ENCODE measurements at places on chromosomes 5 and 9.

DNA sequence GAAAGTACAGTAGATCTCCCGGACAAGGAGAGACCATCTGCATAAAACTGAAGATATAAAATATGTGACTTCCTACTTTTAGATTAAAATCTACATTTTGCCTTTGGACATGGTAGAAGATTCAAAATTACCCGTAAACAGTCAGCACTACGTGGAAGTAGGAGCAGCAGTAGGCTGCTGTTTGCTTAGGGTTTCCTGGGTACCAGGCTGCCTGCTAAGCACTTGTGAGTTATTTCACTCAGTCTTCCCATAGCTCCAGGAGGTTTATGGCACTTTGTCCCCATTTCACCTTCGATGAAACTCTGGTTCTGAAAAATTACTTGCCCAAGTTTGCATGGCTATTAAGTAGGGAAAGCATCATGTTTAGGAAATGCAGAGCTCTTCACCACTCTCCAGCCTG is 92.6 kb downstream of the STK32A start:
- no peak for DNase-seq

GRCh38 chr9:95383185-95383676 is 65.7 kb upstream of the FANCC start:
- DNase-seq = no peak

GRCh38 chr9:134992755-134993124 is 75.0 kb upstream of the FCN1 start:
- DNase-seq = no peak

DNA sequence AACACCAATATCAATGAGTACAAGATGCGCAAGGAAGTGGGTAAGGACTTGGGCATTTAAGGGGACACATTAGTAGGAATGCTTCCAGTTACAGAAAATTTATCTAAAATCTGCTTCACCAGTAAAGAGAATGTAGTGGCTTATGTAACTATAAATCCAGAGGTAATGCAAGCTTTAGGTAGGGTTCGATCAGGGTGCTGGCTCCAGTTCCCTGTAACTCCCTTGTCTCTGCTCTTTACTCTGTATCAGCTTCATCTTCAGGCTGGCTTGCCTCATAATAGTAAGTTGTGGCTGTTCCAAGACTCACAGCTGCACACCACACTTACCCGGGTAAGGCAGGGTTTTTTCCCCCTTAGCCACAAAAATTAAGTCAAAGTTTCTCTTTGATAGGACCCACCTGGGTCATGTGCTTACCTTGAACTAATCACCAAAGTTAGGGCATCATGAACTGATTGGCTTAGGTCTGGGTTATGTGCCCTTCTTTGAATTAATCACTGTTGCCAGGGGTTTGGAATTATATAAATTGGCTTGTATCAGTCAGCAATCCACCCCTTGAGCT is 35.5 kb downstream of the ARHGEF37 start:
- DNase-seq = no peak

- DNase-seq = no peak
Observed at GRCh38 chr5:14008819-14009311, 64.4 kb upstream of the DNAH5 start.

GRCh38 chr5:178234750-178235587 is 2.4 kb upstream of the PHYKPL start:
- peak; percentile 41 for DNase-seq

GRCh38 chr5:74357827-74358226 is 282.7 kb downstream of the ENC1 start:
- peak; percentile 97 for DNase-seq

DNA sequence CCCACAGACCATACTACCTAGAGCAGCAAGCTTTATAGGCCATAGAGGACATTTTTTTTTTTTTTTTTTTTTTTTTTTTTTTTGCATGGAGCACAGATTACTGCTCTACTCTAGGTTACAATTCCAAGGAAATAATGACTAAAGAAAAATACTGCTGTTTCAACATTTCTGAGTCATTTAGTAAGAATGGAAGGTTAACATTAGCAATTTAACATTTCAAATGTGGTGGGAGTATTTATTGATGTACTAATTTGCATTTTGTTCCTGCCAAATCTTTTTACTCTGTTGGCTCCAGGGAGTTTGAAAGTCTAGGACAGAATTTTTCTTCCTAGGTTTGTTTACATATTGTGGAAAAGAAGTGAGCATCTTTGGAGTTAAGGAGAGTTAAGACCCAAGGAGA is 142.1 kb upstream of the CCDC152 start:
- DNase-seq = no peak

DNA sequence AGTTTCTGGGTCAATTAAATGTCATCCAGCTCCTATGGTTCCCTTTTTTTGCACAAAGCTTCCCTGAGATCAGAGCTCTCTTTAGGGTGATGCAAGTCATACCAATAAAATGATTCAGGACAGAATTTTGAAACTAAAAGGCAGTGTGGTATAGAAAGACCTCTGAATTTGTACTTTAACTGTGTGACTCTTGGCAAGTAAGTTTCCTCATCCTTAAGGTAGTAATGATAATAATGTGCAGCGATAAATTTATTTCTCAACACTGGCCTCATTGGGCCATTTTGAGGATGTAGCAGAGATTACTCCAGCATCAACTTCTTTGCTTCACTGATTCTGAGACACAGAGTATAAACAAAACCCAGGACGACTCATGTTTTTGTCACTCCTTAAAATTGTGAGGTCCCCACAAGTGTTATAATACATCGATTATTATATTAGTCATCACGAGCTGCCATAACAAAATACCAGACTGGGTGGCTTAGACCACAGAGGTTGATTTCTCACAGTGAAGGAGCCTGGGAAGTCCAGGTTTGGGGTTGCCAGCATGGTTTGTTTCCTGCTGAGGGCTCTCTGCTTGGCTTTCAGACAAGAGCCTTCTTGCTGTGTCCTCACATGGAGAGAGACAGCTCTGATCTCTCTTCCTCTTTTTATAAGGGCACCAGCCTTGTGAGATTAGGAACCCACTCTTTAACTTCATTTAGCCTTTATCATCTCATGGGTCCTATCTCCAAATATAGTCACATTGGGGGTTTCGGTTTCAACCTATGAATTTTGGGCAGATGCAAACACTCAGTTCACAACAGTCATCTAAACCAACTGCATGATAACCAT is 293.0 kb downstream of the ZNF608 start:
- no peak for DNase-seq

GRCh38 chr9:125633116-125633745 is 73.8 kb downstream of the MAPKAP1 start:
- DNase-seq = no peak

DNA sequence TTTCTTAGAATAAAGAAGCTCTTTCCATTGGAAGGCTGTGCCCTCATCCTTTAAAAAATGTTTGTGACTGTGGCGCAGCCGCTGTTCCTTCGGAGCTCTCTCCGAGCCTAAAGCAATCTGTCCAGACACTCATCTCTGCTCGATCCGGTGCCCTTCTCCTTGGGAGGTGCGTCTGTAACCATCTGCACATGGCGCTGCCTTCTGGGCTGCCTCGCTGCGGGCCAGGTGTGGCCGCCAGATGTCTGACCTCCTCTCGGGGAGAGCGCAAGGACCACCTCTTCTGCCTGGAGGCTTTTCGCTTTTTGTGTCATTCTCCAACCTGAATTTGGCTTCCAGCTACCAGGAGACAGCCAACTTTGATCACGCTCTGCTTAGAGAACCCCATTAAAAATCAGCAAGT is 153.4 kb upstream of the PTCH1 start:
- peak; percentile 97 for DNase-seq

GRCh38 chr5:4553130-4553529 is 587.0 kb upstream of the ADAMTS16 start:
- DNase-seq = no peak

- DNase-seq = no peak
Observed at GRCh38 chr5:62475072-62475471, 62.5 kb downstream of the IPO11 start.

DNA sequence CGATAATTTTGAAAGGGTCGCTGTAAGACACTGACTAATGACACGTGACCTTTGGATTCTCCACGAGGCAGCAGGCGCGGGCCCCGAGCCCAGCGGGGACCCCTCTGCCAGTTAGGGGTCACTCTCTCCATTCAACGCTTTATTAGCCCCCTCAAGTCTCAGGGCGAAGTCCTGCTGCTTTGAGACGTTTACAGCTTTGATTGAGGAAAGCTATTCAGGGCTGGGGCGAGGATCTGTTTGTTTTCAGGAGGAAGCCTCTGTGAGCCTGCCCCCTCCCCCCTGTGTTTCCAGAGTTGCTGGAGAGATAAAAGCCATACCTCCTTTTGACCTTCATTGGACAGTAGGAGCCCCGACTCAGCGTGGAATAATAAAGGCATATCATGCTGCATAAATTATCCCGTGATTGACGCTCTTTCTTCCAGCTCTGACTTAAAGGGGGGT is 31.4 kb upstream of the MSX2 start:
- no peak for DNase-seq

DNA sequence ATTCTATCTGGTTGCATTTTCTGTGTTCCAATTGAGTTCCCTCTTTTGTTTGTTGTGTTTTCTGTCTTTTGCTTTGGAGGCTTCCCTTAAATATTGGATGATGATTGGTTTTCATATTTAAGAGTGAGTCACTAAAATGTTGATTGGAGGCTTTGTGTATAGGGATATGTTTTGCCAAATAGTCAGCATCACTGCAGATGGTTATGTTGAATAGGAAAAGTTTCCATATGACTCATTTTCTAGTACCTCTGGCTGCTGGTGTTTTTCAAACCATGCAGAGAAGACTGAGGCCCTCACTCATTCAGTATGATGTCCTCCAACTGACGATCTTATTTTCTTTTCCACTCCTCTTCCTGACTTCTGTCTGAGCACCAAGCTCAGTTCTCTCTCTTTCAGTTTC is 1290.0 kb downstream of the EFNA5 start:
- DNase-seq = no peak

DNA sequence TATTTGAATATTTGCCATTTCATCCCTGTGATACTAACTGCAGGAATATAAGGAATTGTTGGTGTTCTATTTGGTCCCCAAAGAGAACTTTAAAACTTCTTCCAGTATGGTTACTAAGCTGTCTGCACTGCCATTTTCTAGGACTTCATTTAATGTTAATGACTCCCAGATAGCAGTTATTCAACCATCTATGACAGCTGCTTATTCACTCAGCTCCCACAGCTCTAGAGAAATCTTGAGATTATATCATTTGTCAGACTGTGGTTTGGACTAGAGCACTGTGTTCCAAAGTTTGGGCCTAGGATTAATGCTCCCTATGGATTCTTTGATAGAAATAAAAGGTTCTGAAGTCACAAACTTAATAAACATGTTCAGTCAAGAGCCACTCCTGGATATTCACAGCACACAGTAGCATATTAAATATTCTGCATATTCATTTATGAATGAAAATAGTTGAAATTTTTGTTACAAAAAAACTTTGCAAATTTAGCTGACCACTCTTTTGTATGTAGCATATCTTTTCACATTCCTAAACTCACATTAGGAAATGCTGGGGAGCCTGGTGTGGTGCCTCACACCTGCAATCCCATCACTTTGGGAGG is 173.7 kb downstream of the NFIB start:
- DNase-seq = no peak

- DNase-seq = no peak
Observed at GRCh38 chr5:108141676-108142075, 240.2 kb downstream of the FBXL17 start.

DNA sequence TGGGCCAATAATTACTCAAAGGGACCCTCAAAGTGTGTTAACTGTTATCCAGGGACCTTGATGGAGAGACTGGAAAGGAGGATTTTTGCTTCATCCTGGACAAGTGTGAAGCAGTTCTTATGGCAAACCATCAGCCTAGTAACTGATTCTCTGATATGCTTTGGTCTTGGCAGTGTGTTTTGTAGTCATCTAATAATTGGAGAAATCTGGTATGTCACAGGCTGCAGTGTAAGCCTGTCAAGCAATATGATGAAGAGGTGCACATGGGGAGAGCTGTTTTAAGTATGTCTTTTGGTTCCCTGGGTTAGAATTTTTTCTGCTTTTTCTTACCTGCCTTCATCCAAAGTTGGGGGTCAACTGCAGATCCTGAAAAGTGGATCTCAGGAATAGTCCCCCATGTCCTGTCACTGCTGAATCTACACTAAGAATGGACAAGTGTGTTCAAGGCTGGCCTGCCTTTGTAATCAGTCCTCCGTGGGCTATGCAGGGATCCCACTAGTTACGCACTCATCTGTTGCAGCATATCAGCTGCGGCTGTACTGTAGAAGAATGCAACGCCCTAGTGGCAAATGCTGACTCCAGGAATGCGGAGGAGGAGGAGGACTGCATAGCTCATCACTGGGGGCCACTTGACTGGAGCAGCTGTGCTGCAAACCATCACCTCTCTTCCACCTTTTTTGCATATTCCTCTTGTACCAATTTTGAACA is 1.9 kb downstream of the SPTAN1 start:
- DNase-seq = no peak

Measured in NCI-H524 (cell line).